ENCODE measurements at places on chromosomes 16 and 17.

- DNase-seq = no peak
Observed at GRCh38 chr16:24975428-24975889, 39.7 kb downstream of the ARHGAP17 start.

DNA sequence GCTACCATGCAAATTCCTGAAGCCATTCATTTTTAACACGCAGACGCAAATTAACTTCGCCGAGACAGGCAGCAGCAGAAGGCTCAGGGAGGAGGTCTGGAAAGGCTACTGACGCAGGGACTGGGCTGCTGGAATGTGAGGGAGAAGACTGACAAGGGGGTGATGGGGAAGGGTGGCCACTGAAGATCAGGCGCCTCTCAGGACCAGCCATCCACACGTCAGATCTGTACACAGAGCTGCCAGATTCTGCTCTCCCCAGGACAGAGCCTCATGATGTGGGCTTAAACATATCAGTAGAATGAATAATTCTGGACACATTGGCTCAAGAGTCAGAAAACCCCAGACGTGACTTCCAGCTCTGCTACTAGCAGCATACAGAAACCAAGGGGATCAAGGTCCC, 25.6 kb upstream of the CLEC18B start:
- DNase-seq = no peak

- no peak for DNase-seq
Observed at GRCh38 chr17:36111068-36111490, 7.5 kb downstream of the CCL4 start.

DNA sequence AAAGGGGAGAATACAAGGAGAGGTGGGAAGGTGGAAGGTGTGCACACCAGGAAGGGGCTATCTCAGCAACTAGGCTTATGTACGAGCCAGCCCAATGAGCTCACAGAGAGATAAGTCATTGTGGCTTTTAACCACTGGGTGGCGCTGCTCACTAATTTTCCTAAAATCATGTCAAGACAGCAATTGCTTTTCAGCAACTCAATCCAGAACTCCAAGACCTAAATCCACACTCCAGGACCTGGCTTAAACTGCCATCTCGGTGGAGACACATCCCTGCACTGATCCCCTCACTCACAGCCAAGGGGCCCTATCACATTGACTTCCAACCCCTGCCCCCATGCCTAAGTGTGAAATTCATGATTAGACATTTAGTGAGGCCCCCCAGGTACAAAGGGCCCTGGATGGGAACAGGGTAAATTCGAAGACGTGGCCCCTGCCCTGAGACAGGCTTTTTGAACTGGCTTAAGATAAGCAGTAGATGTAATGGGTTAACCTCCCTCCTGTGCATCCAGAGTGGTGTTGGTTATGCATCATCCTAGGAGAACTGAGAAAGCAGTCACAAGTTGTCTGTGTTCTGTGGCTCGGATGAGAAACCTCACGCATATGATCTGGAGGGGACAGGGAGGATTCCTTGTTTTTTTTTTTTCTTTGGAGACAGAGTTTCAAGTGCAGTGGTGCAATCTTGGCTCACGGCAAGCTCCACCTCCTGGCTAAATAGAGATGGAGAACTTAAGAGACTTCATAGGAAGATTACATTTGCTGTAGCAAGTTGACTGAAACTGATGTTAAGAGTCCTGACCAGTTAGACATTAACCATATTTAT, 11.5 kb downstream of the CCL16 start:
- peak; percentile 65 for DNase-seq

- no peak for DNase-seq
Observed at GRCh38 chr16:50547340-50548124, 664 bp upstream of the NKD1 start.

DNA sequence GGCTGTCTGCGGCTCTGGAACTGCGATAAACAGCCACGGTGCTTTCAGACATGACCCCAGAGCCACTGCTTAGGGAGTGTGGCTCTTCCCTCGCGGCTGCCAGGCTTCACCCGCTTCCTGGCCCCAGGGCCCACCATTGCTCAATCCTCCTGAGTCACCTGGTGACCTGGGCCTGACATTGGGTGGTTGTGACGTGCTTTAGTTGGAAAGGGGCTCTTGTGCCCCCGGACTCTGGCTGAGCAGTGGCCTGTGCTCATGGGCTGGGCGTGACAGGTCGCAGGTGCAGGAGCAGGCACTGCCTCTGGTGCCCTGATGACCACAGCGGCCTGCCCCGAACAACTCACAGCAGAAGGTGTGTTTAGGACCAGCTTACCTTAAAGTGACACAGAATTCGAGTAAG, 8.6 kb upstream of the NUDT16L1 start:
- no peak for DNase-seq

GRCh38 chr16:49855280-49855821, 561 bp downstream of the ZNF423 start:
- no peak for DNase-seq

DNA sequence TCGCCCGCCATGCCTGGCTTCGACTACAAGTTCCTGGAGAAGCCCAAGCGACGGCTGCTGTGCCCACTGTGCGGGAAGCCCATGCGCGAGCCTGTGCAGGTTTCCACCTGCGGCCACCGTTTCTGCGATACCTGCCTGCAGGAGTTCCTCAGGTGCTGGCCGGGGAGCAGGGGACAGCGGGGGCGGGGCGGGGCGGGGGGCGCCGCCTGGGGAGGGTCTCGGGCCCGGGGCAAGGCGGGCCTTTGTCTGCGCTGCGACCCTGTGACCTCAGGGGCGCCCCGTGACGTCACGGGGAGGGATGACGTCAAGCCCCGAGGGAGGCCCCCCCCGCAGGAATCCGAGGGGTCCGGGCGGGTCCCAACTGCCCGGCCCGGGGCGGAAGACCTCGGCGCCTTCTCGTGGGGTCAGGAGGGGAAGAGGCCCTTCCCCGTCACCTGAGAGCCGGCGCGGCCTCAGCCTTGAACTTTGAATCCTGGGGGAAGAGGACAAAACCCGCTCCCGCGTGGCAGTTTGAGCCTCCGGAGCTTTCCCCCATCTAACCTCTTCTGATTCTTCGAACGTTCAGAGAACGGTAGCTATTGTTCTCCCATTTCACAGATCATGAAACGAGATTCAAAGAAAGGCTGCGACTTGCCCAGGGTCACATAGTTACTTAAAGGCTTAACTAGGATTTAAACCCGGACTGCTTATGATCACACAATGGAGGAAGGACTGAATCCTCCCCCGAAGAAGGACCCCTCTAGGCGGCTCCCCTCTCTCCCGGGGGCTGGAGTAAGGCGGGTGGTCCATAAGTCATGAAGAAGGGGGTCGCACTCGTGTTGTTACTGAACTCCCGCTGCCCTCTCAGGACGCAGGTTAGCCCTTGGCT, 527 bp downstream of the TRAF4 start:
- no peak for DNase-seq

DNA sequence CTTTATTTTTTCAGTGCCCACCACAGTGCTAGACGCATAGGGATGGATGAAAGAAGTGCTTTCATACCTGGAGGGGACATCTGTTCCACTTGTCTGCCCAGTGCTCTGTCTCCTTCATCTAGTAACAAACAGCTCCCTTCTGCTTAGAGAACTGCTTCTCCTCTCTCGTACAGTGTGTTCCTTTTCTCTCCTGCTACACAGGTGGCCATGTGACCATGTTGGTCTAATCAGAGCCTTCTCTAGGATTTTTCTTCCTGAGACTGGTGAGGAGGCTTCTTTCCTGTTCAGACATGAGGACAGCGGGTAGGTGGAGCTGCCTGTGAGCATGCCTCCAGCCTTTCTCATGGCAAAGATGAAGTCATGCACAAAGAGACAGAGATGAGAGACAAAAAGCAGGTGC, 182.7 kb downstream of the TMEM132E start:
- no peak for DNase-seq

DNA sequence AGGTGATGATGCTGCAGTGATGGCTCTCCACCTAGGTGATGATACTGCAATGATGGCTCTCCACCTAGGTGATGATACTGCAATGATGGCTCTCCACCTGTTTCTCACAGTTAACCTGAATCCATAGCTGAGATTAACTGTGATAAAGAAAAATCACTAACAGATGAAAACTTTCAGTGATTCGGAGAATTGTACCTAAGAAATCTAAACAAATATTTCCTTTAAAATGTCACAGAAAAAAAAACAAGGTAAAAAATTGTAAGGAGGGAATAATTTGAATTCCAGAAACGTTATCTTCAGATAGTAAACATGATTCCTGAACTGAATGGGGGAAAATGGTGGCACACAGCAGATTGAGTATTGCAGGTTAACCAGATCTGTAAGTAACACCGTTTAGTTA, 113.4 kb downstream of the MAP2K4 start:
- no peak for DNase-seq

DNA sequence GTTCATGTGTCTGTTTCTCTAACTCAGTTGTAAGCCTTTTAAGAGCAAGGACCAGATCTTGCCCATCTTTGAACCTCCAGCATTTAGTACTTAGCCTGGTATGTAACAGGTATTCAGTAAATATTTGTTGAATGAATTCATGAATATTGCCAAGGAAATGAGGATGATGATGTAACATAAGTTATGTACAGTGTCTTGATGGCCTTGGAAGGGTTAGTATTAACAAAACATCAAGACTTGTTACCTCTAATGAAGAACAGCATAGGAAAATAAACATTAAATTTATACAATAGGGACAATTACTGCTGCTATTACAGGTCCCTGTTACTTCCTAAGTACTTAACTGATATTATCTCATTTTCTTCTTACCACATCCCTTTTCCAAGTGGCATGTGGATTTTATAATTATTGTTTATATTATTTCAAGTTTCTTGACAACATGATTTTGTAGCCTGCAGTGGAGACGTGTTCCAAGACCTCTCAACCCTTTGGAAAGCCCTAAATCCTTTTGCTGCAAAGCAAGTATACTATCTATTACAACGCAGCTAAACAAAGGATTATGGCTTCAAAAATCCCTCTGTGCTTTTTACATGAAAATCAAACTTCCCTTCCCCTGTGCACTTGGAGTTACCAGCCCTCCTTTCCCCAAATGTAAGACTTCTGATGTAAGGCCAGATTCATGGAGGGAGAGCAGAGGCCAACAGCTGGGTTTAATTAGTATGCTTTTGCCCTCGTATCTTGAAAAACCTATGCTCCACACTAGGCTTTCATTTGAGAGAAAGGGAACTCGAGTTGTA, 77.4 kb upstream of the SMIM36 start:
- no peak for DNase-seq

Measured in SK-N-MC (cell line).